ENCODE measurements at places on chromosomes 3 and 15.

DNA sequence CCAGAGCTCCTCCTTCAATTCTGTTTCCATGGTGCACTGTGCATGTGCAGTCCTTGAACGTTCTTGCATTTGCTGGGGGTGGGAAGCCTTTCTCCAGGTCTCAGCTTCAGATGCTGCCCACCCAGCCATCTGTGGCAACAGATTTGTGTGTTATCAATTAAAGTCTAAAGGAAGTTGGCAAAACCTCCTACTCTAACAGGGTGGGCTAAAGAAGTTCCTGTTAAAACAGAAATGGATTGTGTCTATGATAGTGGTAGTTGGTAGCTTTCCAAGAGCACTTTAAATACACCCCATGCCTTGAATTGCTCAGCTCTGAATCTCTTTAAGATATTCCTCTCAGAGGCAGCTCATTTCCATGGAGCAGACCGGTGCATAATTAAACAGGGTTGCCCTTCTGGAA, 488.0 kb upstream of the SUCLG2 start:
- no peak for DNase-seq

- no peak for DNase-seq
These were observed 33.7 kb downstream of the SLC2A2 start for GRCh38 chr3:170992854-170993253.

DNA sequence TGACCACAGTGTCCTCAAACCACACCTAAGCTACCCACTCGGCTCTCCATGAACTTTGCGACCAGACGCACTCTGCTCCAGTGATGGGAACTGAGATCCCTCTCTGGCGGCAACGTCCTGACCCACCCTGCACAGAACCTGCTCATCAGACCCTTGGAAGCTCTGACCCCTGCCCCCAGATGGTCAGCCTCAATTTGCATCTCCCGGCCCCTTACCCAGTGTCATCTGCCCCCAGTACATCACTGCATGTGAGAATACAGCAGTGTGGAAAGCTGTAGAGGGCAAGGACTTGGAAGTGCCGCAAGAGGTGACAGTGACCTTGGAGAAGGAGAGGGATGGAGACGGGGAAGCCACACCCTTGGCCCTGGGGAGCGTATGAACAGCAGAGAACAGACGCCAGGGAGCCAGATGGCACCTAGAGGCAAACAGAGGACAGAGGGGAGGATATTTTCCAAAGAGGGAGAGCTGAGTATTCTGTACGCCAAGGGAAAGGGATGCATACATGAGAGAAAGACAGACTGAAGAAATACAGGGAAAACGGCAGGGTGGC, 192.0 kb downstream of the XXYLT1 start:
- no peak for DNase-seq

DNA sequence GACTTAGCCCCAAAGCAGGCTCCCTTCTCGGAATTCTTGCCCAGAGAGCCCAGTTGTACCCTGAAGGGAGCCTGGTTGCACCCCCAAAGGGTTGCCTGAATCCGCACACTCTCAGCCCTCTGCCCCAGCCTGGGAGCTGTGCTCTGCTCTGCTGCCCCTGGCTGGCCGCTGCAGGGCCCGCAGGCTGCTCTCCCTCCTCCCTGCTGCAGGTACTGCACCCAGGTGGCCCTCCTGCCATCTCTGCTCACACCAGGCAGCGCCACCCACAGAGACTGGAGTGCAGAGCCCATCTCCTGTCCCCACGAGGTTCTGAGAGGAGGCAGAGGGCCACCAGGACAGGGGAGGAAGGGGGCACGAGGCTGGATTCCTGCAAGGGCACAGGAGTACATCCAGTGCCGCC, 134.2 kb upstream of the NSMCE3 start:
- no peak for DNase-seq

- peak; percentile 47 for DNase-seq
These were observed 89.0 kb upstream of the STRIT1 start for GRCh38 chr3:155382396-155383042.

DNA sequence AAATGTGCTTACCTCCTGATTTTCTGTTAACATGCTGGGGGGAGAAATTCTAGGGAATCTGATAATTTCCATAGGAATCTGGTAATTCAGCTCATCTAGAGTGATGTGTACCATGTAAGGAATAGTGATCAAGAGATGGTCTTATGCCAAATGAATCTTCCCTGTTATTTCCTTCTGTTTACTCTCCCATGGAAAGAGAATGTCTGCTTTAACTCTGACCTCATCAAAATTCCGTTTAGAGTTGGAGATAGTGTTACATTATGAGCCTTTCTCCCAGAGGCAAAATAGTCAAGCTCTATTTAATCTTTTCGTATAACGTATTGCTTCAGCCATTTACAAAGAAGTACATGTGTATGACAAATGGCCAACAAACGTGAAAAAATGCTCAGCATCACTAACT, 76.6 kb downstream of the ARHGEF26 start:
- no peak for DNase-seq

GRCh38 chr15:50182219-50183013, 420 bp downstream of the SLC27A2 start:
- no peak for DNase-seq

DNA sequence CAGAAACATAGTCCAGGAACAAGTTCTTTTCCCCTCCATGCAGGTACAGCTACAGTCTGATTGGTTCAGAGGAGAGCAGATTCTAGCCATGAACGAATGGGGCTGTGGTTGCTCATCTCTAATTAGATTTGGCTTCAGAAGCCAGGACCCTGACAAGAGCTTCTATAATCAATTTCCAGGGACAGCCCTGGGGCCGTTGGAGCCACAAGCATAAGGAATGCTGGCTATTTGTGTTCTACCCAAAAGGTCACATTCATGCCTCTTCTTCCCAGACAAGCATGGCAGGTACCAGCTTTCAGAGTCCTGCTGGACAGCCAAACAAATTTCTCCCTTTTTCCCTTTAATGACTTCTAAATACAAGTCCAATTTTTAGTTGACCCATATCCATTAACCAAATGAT, 215.5 kb upstream of the LRTM1 start:
- no peak for DNase-seq

- DNase-seq = no peak
These were observed 18.0 kb upstream of the DUT start for GRCh38 chr15:48313216-48313615.

- DNase-seq = no peak
These were observed 27.6 kb downstream of the ZNF592 start for GRCh38 chr15:84775867-84776449.

All from NCI-H1417 treated with DMSO at 0.1 percent for 48 hours (cell line).